ENCODE measurements at places on chromosomes 1 and 21. TPM values are rescaled to one million over a fixed set of nuclear protein-coding genes. Genes with fewer than 3 reads are reported as not detected.
A peak's percentile ranks its signal among the peaks of the same experiment; 100 is the strongest.

Gene RGS8
- 0.12 TPM for total RNA-seq

GRCh38 chr1:165703648-165704047 lies 5.3 kb upstream of the ALDH9A1 start:
- DNase-seq, result no peak

DNA sequence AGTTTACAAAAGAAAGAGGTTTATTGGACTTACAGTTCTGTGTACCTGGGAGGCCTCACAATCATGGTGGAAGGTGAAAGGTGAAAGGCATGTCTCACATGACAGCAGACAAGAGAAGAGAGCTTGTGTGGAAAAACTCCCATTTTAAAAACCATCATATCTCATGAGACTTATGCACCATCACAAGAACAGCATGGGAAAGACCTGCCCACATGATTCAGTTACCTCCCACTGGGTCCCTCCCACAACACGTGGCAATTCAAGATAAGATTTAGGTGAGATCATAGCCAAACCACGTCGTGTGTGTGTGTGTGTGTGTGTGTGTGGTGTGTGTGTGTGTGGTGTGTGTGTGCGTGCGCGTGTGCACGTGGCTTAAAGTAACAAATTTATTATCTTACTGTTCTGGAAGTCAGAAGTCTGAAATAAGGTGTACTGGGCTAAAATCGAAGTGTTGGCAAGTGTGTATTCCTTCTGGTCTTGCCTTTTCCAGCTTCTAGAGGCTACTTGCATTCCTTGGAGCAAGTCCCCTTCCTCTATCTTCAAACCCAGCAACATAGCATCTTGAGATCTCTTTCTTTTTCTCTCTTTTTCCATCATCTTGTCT lies 48.1 kb upstream of the MPC2 start:
- DNase-seq, result peak; percentile 49

GRCh38 chr1:19505693-19506457 lies 20.5 kb upstream of the CAPZB start:
- DNase-seq, result no peak
